ENCODE measurements at places on chromosomes 7 and 10.

GRCh38 chr10:116907245-116907987 lies 58.1 kb downstream of the ENO4 start:
- DNase-seq = no peak

GRCh38 chr10:79562135-79562756 lies 2.0 kb upstream of the SFTPA2 start:
- DNase-seq = peak; percentile 60

GRCh38 chr7:33781796-33782195 lies 123.5 kb upstream of the BMPER start:
- DNase-seq = no peak

- no peak for DNase-seq
Measured at GRCh38 chr10:97891497-97892167, 42.0 kb downstream of the GOLGA7B start.

- no peak for DNase-seq
Measured at GRCh38 chr7:25557930-25558329, 329.6 kb upstream of the NPVF start.

DNA sequence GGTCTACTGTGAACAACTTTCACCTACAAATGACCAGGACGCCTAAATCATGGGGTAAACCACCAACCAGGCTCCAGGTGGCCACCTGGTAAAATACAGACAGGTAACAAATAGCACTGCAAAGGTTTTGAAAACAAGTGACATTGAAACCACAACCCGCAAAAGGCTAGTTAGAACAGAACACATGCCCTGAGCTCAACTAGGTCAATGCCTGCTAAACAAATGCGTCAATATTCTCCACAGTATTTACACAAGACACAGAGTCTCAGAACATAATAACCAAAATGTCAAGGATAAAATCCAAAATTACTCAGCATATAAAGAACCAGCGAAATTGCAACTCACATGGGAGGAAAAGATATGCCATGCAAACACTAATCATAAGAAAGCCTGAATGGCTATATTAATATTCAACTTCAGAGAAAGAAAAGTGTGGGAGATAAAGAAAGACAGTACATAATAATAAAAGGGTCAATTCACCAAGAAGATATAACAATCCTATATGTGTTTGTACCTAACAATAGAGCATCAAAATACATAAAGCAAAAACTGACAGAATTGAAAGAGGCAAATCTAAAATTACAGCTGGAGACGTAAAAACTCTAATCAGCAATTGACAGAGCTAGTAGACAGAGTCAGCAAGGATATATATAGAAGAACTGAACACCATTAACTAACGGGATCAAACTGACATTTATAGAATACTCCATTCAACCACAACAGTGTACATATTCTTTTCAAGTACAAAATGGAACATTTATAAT lies 47.6 kb downstream of the SMURF1 start:
- DNase-seq = no peak

- no peak for DNase-seq
Measured at GRCh38 chr10:118495499-118495898, 99.9 kb downstream of the PRLHR start.

DNA sequence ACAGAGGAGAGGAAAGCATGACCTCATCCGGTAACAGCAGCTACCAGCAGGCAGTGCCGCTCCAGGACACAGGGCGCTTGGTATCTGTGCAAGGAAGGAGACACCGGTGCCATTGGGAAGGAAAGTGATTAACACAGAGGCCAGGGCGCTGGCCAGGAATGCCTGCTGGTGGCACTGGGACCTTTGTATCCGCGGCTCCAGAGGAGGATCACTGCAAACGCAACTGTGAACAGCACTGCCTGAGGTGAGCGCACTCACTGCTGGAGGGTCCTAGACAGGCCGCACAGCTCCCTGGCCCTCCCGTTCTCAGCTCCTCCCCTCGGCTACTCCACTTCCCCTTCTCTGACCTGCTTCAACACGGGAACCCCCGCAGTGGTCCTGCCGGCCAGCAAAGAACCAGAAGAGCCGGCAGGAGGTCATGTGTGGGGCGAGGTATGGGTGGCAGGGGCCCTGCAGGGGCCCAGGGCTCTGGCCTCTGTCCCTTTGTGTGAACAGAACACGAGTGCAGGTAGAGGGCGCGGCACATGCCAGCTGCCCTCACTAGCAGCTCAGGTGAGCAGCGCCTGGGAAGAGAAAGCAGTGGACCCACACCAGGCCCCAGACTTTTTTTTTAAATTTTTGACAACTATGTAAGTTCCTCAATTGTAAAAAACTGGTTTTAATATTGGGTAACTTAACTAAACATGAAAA lies 107.6 kb downstream of the VIPR2 start:
- DNase-seq = no peak

DNA sequence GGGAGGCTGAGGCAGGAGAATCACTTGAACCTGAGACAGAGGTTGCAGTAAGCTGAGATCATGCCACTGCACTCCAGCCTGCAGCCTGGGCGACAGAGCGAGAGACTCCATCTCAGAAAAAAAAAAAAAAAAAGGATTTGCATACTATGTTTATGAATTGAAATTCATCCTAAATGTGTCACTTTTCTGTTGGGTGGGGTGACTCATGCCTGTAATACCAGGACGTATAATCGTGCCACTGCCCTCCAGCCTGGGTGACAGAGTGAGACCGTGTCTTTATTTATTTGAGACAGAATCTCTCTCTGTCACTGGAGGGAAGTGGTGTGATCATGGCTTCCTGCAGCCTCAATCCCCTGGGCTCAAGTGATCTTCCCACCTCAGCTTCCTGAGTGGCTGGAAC lies 5.8 kb downstream of the ZNF212 start:
- DNase-seq = no peak

- DNase-seq = peak; percentile 37
Measured at GRCh38 chr7:21253740-21254687, 173.9 kb upstream of the SP4 start.

GRCh38 chr10:63228237-63228636 lies 95.1 kb downstream of the NRBF2 start:
- DNase-seq = no peak

DNA sequence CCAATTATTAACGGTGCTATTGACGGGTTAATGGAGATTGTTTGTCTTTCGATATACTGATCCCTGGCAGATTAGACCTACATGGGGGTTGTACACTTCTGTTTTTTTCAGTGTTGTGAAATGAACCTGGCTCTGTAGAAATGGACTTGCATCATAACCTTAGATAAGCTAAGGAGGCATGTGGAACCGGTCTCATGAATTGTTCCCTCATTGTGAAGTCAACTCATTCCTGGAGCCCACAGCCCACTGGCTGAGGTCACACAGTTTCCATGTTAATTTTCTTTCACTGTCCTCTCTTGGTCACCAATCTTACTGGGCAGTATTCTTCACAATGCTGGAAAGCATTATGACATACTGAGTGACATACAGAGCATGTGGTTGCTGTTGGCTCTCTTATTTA lies 202.8 kb downstream of the BMPER start:
- DNase-seq = no peak

GRCh38 chr10:73983096-73984047 lies 14.5 kb upstream of the VCL start:
- DNase-seq = no peak

DNA sequence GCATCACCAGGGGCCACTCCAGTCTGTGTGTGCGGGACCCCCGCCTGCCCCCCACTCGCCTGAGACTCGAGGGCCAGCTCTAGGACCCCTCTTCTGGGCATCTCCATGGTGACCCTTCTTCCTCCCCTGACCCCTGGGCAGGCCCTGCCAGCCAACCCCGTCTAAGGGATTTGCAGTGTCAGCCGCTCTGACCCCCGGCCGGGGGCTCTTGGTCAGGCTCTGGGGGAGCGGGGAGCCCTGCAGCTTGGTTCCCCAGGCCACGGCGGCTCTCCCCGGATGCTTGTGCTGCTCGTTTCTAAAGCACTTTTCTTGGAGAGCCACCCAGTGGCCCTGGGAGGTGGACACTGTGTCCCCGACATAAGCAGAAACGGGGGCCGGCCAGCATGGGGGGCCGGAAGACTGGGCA lies 5.3 kb downstream of the TTYH3 start:
- no peak for DNase-seq

GRCh38 chr10:50544857-50545429 lies 78.8 kb downstream of the SGMS1 start:
- peak; percentile 13 for DNase-seq

DNA sequence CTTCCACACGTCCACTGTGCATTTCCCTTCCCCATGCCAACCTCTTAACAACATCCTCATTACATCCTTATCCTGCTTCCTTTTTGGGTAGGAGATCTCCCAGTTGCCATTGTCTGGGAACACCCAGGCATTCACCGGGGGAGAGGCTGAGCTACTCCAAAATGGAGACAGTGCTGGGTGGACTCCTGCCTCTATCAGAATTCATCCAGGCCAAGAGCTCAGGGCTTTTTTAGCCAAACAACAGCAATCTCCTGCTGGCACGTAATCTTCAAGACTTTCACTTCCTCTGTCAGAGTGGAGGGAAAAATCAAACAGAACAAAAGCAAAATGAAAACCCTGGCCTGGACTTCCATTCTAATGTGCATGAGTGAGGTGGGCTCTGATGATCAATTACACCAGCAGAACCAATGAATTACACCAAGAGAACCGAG lies 245.0 kb downstream of the PRPF18 start:
- no peak for DNase-seq

GRCh38 chr10:12025591-12025990 lies 17.0 kb downstream of the UPF2 start:
- no peak for DNase-seq

DNA sequence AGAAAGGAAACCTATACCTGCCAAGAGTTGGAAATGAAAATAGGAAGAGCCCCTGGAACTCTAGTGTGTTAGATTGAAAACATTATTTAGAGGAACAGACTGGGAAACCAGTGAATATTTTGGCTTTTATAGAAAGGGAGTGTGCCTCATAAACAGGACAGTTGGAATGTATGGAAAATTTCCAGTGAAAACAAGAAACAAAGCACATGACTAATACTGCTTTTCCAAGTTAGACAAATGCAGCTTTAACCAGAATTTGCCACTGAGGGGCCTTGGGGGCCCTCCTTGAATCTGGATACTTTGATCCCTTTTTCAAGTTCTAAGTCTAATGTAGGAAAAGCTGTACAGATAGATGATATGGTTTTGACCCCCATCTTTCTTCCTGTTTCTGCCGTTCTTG lies 21.2 kb downstream of the ITGB8 start:
- no peak for DNase-seq

- DNase-seq = no peak
Measured at GRCh38 chr10:5365928-5366327, 1.2 kb downstream of the UCN3 start.

DNA sequence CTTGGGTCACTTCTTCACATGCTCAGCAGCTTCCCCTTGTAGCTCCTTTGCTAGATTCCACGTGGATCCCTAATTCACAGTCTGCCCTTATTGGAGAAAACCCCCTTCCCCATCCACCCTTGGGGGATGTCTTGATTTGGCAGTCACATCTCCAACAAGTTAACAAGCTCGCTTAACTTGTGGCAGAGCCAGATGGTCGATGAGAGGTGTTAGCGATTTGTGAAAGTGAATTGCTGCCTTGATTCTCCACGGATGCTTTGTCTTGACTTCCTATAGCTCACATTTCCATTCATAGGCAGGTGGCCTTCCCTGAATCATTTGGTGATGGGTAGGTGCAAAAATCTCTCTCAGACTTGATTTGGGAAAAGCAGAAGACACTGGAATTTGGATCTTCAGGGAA lies 387.9 kb downstream of the TCERG1L start:
- no peak for DNase-seq

All from CD4-positive, alpha-beta T cell treated with Interleukin-21 for 1 hour (primary cell).